ENCODE measurements at places on chromosomes 3 and 15.

DNA sequence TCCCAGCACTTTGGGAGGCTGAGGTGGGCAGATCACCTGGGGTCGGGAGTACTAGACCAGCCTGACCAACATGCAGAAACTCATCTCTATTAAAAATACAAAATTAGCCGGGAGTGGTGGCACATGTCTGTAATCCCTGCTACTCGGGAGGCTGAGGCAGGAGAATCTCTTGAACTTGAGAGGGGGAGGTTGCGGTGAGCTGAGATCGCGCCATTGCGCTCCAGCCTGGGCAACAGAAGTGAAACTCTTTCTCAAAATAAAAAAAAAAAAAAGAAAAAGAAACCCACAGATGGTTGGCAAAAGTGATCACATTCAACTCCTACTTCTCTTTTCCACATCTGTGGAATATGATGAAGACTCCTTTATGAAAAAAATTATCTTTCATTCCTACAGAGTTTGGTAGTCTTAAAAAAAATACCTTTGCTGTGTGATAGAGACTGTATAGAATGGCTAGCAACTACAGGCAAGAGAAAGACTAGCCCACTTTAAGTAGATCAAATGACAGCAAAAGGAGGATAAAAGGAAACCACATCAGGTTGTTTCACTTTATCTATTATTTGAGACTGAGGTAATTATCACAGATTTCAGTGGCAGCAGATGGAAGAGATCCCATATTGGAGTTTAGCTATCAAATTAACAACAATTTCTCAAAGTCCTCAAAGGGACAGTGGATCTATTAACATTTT, 172.9 kb upstream of the TSPAN3 start:
- no peak for DNase-seq

- DNase-seq = peak; percentile 20
Measured at GRCh38 chr15:47516558-47516957, 200.7 kb upstream of the SEMA6D start.

DNA sequence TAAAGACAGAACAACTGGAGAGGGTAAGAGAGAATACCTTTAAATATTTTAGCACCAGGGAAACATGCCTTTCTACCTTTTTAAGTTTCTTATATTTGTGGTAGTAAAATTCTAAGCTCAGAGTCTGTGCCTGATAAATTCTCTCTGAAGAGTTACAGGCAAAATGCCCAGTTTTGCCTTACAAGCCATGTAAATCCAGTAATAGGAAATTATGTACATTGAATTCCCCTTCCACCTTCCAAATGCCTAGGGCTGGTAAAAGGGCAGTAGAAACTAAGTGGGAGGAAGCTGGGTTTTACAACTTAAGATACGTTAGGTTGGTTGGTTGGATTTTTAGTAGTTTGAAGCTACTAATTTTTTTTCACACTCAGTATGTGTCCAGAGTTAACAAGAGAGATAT, 43.1 kb upstream of the TP63 start:
- DNase-seq = peak; percentile 16

DNA sequence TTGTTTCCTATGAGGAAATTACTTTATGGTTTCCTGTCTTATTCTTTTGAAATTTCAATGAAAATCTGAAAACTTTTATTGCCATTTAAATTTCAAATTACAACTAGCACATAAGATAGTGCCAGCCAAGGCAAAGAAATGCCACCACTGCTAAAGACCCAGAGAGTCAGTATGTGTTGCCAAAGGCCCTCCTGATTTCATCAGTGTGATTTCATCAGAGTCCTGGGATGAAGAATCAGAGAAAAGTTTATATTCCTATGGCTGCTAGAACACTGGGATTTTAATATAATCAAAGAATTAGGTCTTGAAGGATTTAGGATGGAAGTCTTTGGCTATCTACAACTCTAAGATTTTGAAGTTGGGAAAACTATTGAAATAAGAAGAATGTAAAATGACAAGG, 434.2 kb upstream of the CCDC54 start:
- peak; percentile 30 for DNase-seq

DNA sequence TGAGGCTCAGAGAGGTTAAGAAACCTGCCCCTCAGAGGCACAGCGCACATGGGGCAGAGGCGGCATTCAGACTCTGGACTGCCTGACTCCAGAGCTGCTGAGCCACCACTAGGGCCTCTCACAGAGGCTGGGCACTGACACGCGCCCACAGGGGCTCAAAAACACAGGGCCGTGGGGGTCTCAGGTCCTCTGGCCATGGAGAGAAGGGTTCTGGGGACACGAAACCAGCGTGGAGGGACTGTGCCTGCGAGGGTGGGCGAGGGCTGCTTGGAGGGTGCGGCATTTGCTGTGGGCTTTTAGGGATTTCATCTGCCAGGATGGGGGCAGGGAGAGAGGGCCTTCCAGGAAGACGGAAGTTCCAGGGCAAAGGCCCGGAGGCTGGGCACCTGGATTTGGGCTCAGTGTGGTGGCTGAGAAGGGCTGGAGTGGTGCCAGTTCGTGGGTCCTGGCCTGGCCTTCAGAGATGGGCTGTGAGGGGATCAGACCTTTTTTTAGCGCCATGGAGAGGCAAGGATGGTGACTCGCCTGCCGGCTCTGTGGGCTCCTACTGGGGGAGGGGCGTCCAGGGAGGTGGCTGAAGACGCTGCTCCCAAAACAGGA, 69.6 kb downstream of the EFCAB12 start:
- DNase-seq = no peak

GRCh38 chr3:195885036-195885891, 23.1 kb downstream of the TNK2 start:
- DNase-seq = no peak

GRCh38 chr15:75164625-75165350, 36.9 kb upstream of the C15orf39 start:
- DNase-seq = no peak

DNA sequence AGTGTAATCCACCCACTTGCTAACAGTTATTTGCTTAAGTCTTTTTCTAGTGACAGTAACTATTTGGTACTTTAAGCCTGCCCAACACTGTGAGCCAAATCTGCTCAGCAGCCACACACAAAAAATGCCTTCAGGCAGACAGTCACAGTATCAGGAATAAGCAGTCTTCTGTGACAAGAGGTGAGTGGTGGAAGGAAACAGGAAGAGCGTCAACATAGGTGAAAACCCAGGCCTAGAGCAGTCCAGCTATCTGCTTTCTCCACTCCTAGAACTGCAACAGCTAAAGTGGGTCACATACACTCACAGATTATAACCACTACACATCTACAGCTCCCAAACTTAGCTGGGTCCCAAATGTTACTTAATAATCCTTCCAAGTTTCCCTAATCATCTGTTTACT, 213.7 kb downstream of the ZBTB20 start:
- DNase-seq = no peak

DNA sequence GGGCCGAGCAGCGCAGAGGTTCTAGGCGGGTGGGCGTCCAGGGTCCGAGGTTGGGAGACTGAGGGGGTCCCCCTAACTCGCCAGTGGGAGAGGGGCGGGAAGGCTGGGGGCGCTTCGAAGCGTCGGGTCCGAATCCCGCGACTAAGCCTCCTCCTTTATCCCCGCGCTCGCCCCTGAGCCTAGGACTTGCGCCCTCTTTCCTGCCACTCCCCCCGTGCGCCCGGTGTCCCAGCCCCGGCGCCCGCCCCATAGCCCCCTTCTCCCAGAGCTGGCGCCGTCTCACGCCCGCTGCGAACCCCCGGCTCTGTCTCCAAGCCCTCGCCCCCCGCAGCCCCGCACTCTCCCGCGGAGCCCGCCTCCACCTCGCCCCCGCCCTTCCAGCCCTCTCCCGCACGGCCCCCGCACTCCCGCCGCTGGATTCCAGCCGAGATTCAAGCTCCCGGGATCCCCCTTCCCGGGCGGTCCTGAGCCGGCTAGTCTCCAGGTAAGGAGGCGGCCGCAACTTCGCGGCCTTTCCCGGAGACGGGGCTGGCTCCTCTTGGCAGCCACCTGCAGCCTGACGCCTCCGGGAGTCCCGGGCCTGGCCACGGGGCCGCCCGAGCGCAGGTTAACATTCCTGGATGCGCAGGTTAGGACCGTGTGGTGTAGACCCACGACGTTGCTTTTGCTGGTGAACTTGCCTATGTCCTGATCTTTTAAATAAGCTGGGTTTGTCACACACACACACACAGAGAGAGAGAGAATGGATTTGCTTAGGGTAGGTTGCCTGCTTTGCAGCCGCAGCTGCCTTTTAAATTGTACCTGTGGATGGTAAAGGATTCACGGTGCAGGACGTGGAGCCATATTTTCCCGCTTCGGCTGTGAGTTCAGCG, 563 bp downstream of the PXYLP1 start:
- DNase-seq = no peak

GRCh38 chr15:79467865-79468586, 35.9 kb downstream of the MINAR1 start:
- DNase-seq = peak; percentile 22

DNA sequence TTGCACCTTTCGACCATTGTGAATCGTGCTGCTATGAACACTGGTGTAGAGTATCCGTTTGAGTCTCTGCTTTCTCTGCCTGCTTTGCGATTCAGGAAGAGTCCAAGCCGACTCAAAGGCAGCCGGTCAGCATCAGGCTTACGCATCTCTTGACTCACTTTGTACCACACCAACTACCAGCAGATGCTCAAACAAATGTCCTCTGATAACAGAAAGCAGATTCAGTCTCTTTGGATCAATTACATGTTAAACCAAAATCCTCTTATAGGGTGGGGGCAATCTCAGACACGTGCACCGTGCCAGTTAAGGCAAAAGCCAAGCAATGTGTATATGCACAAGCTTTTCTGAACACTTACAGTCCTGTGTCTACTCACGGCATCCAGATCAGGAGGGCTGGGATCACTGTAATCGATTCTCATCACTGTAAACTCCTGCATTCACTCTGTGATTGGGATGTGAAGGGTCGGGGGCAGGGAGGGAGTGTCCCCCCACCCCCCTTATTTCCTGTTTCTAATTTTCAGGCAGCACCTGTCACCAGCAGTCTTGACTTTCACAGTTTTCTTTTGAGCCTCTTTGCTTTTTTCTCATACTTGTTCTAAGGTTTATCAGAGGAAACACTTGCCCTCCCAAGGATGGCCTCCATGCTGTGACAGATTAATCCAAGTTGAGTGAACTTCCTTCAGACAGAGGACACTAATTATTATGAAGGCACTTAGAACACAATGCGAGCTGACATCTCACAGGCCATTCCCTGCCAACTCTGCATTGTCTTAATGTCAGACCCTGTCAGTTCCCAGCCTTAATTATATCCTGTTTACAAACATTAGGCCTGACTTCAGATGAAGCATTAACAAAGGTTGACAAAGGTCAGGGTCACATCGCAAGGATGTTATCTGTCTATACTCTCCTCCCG, 153.5 kb downstream of the MECOM start:
- no peak for DNase-seq

DNA sequence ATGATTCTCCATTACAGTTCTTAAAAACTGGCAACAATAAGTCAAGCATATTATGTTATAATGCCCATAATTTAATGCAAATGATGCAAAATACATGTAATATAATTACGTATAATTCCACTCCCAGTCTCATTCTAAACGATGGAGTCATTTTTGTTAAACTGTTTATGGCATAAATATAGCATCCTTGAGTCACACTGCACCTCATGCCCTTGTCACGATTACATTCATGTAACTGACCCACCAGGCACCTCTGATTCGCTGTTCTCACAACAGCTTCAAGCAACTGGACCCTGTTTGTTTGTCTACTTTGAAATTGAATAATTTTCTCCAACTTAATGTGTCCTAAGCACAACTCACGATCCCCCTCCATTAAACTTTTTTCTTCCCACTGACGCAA, 148.0 kb upstream of the LRTM1 start:
- no peak for DNase-seq

DNA sequence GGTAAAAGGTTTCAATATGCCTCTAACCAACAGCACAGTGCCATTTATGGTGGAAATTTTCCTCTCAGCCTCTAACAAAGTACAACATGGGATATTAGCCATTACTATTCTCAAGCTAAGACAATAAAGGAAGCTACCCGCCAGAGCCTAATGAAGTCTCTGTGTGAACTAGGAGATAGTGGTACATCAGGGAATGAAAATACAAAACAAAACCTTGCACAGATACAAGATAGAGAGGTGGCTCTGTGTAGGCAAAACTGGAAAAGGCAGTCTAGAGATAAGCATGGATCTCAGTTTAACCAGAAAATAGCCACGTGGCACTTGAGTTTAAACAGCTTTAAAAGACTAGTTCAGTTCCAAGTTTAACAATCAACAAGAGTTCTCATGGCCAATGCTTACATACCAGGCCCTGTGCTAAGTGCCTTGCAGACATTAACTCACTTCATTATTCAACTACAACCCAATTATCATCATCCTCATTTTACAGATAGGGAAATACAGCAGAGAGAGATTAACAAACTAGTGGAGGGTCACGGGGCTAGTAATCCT, 279.3 kb downstream of the IGSF11 start:
- DNase-seq = no peak

All from AG10803 (cell line).